Stimulated activated CD4-positive, alpha-beta T cell treated with anti-CD3 and anti-CD28 coated beads, Interleukin-1b, Interleukin-23, amount 100 ng/mL, for 1 hour (primary cell): ENCODE measurements at places on chromosomes 5 and 9.

GRCh38 chr5:76986825-76987526, 34.1 kb downstream of the CRHBP start:
- DNase-seq, result no peak

- DNase-seq, result no peak
Observed at GRCh38 chr9:23926368-23926767, 100.3 kb upstream of the ELAVL2 start.

DNA sequence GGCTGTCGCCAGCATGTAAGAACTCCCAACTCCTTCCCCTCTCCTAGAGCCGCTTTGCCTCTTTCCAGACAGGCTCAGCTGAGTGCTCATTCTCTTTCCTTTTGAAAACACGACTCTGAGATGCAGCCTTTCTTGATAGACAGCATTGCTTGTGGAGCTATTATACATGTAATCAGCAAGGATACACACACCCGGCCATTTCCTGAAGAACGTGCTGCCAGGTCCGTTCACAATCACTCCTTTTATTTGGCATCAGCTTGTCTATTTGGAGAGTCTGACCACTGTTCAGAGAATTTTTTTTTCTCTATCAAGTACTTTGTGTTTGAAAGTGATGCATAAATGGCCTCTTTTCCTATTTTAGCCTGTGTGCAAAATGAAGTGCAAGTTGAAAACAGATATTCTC, 328.7 kb downstream of the MARCHF11 start:
- no peak for DNase-seq

- DNase-seq, result no peak
Observed at GRCh38 chr9:114666851-114667250, 9.2 kb upstream of the TEX53 start.

DNA sequence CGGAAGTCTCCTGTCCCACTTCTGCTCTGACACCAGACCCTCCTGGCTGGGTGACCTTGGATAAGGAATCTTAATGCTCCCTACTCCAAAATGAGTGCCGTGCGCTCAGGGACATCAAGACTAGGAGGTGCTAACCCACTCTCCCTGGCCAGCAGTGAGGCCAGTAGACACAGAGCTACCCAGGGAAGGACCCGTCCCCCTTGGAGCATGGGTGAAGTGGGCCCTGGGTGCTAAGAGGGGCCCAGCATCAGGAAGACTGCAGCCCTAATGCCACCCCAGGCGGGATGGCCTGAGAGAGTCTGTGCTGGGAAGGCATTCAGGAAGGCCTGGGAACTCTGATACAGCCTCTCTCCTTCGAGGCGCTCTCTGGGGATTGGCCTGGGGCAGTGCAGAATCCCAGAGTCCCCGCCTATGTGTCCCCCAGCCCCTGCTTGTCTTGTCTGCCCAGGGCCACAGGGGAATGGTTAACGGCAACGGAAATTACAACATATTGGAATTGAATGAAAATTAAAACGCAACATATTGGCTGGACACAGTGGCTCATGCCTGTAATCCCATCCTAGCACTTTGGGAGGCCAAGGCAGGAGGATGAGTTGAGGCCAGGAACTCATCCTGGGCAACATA, 29.7 kb upstream of the RNU6ATAC start:
- no peak for DNase-seq

GRCh38 chr9:115765060-115765459, 388.5 kb upstream of the PAPPA start:
- no peak for DNase-seq

DNA sequence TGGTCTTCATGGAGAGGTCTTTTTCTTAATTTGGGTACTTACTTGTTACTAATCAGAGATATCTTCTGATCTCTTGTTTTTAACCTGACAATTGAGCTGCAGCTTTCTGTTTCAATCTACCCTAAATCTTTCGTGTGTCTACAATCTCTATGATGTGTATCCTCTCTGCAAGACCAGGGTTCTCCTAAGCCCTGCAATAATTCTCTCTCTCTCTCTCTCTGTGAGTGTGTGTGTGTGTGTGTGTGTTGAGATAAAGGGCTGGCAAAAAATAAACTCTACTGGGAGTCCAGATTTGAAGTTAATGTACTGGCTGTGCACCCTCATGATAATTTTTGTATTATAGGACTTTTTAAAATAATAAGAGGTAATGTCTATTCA, 57.8 kb upstream of the FBXL7 start:
- DNase-seq, result no peak

GRCh38 chr9:77554586-77555105, 93.5 kb downstream of the GNA14 start:
- no peak for DNase-seq

DNA sequence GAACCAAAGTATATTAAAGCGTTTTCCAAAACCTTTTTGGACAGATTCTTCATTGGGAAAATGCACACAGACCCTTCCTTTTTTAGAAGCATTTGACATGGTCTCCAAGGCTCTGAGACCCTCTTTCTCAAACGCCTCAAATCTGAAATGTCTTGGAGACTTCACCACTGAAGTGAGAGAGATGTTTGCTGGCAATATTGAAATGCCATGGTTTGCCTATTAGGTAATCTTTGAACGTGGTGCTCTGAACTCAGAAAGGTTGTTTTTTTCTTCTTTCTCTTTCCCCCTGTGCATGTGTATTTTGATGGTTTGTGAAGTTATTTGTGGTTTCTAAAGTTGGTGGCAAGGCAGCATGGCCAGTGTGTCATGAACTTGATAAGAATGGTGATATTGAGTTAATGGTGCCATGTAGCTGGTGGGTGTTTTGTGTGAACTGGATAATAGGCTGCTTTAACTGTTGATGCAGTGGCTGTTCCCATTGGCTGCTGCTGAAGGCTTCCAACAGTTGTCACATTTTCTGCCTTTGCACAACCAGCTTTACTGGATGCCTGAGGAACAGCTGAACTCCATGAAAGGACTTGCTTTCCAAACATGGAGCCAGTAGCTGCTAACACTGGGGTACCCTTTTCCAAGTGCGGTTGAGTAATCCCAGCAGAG, 1.7 kb downstream of the PALM2AKAP2 start:
- DNase-seq, result no peak

DNA sequence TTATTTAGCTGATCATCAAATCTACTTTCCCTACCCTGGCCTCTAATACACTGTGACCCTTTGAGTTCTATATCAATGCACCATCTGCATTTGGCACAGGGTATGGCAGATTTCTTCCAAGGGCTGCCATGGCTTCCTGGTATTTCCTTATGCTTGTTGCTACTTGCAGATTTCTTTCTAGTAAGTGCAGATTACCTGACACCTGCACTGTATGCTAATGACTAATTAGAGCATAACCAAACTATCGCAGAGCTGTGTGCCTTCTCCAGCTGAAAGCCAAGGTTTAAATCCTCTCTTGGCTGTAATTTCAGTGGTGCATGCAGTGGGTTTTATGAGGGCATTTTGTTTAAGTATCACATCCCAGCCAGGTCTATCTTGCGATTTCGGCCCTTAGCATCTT, 293.7 kb downstream of the KIF4B start:
- no peak for DNase-seq

DNA sequence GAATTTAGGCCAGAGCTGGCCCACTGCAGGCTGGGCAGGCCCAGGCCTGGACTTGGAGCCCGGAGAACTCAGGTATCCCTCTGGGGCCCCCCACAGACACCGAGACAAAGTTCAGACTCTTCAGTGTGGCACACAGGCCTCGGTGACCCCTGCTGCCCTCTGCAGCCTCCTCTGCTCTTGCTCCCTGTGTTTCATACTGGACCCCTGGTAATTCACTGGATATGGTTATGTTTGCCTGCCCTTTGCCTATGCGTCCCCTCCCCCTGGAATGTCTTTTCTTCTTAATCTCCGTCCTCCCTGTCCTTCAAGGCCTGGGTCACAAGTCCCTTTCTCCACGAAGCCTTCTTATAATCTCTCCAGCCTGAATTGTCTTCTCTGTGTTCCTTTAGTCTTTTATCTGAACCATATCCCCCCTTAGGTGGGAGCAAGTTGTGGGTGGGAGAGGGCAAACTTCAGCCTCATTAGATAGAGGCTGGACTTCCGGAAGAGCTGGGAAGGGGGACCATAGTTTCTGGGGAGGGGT, 30.1 kb downstream of the GSN start:
- DNase-seq, result no peak
